ENCODE measurements at places on chromosomes 5 and 9.

- H3K27me3 ChIP-seq, result peaks cover 6% of the 10 kb centered on the region
- peak overlapping the region; percentile 55 for H3K4me3 ChIP-seq
- H3K27ac ChIP-seq, result no peak overlapping the region
- no peaks in the 10 kb centered on the region for H3K36me3 ChIP-seq
- DNase-seq, result peak; percentile 82
- no peaks in the 10 kb centered on the region for H3K4me1 ChIP-seq
Measured at GRCh38 chr5:140157032-140157781, 17.8 kb upstream of the CYSTM1 start.

GRCh38 chr9:83588256-83588655 is 34.7 kb upstream of the IDNK start:
- H3K36me3 ChIP-seq, result no peaks in the 10 kb centered on the region
- H3K27me3 ChIP-seq, result no peaks in the 10 kb centered on the region
- H3K4me1 ChIP-seq, result no peaks in the 10 kb centered on the region

GRCh38 chr5:170249355-170249754 is 16.6 kb downstream of the C5orf58 start:
- peaks cover 23% of the 10 kb centered on the region for H3K27me3 ChIP-seq
- no peak for DNase-seq
- no peak overlapping the region for H3K4me3 ChIP-seq
- no peak overlapping the region for H3K27ac ChIP-seq
- H3K4me1 ChIP-seq, result no peaks in the 10 kb centered on the region

DNA sequence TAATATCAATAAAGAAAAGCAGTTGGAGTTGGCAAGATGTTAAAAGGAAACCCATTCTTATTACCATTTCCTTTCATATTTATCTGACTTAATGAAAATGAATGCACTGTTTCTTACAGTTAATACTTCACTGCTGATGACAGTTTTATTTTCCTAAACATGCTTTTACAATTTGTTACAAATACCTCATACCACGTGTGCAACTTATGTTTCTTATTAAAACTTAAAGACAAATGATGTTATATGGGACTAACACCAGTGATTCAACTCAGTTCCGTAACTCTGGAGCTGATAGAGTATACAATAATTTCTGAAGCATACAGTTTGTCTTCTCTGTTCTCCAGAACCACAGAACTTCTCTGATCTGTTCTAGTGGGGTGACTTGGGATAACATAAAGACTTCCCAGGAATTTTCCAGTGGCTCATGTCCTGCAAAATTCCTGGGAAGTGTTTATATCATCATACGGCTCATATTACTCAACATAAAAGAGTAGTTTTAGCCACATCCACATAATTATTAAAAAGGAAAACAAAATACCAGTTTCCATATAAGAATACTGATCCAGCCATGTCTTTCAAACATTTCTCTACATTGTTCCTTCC is 1259.0 kb upstream of the C9orf72 start:
- H3K4me3 ChIP-seq, result no peak overlapping the region
- no peaks in the 10 kb centered on the region for H3K4me1 ChIP-seq
- DNase-seq, result no peak
- H3K27me3 ChIP-seq, result no peaks in the 10 kb centered on the region

- DNase-seq, result no peak
- H3K27me3 ChIP-seq, result peaks cover 7% of the 10 kb centered on the region
- H3K27ac ChIP-seq, result no peak overlapping the region
- no peak overlapping the region for H3K4me3 ChIP-seq
Measured at GRCh38 chr9:71589612-71590011, 178.7 kb downstream of the CEMIP2 start.

GRCh38 chr9:34370970-34371880 is 5.5 kb downstream of the MYORG start:
- H3K4me1 ChIP-seq, result peaks cover 11% of the 10 kb centered on the region
- H3K27ac ChIP-seq, result no peak overlapping the region
- H3K27me3 ChIP-seq, result no peaks in the 10 kb centered on the region
- no peak for DNase-seq
- no peaks in the 10 kb centered on the region for H3K36me3 ChIP-seq
- H3K4me3 ChIP-seq, result no peak overlapping the region

- H3K4me1 ChIP-seq, result no peaks in the 10 kb centered on the region
- no peak overlapping the region for H3K4me3 ChIP-seq
- 0 out of 2 replicates have a peak, but pooled peaks cover 3% of the 10 kb centered on the region for H3K27me3 ChIP-seq
- no peak for DNase-seq
- no peaks in the 10 kb centered on the region for H3K36me3 ChIP-seq
- H3K27ac ChIP-seq, result no peak overlapping the region
Measured at GRCh38 chr5:154466147-154466546, 11.9 kb downstream of the HAND1 start.

GRCh38 chr9:129181246-129181645 is 3.2 kb upstream of the IER5L start:
- no peak overlapping the region for H3K27ac ChIP-seq
- peak; percentile 62 for DNase-seq
- peaks cover 13% of the 10 kb centered on the region for H3K4me1 ChIP-seq
- H3K27me3 ChIP-seq, result no peaks in the 10 kb centered on the region
- no peak overlapping the region for H3K4me3 ChIP-seq

DNA sequence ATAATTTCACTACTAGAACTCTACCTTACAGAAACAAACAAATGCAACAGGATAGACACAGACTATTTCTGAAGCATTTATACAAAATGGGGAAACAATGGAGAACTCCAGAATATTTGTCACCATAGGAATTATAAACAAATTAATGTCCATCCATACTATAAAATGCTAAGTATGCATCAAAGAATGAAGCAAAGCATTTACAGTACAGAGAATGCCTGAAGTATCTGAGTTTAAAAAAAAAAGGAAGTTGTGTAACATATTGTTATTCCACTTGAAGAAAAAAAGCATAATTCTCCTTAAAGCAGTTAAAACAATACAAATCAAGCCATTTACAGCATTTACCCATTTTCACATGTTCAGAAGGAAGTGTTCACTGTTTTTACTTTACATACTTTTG is 53.0 kb downstream of the DROSHA start:
- H3K4me1 ChIP-seq, result no peaks in the 10 kb centered on the region
- no peak for DNase-seq
- peaks cover 51% of the 10 kb centered on the region for H3K36me3 ChIP-seq
- no peaks in the 10 kb centered on the region for H3K27me3 ChIP-seq

DNA sequence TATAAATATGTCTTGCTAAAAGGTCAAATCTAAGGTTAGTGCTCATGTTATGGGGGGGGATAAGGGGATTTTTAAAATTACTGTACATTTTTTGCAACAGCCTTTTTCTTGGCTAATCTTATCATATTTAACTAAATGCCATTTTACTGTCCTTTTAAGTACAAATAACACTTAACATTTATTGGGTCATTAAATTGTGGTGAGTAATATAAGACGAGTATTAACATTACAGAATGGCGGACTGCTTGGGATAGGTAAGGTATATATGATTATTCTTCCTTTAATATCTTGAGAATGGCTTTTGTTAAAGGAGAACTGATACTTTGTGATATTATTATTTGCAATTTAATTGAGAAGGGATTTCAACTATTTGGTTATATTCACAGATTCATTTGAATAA is 33.2 kb downstream of the GPR151 start:
- H3K4me1 ChIP-seq, result no peaks in the 10 kb centered on the region
- H3K27ac ChIP-seq, result no peak overlapping the region
- DNase-seq, result no peak
- H3K27me3 ChIP-seq, result no peaks in the 10 kb centered on the region

DNA sequence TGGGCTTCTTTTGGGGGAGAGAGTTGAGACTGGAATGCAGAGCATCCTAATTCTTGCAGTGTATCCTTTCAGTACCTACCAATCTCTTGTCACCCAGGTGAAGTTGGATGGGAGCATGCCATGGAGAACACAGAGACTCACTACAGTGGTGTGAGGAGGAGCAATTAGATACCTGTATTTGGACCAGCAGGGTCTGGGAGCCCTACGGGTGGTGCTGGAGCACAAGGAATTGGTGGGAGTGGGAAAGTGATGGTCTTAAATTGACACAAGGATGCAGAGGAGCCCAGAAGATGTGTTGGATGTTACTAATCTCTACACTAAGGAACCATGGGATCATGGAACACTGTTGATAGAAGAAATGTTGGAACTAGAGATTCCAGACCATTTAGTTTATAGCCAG is 212.7 kb downstream of the CHSY3 start:
- no peaks in the 10 kb centered on the region for H3K4me1 ChIP-seq
- no peaks in the 10 kb centered on the region for H3K36me3 ChIP-seq
- no peak overlapping the region for H3K4me3 ChIP-seq
- no peak overlapping the region for H3K27ac ChIP-seq
- no peaks in the 10 kb centered on the region for H3K27me3 ChIP-seq

DNA sequence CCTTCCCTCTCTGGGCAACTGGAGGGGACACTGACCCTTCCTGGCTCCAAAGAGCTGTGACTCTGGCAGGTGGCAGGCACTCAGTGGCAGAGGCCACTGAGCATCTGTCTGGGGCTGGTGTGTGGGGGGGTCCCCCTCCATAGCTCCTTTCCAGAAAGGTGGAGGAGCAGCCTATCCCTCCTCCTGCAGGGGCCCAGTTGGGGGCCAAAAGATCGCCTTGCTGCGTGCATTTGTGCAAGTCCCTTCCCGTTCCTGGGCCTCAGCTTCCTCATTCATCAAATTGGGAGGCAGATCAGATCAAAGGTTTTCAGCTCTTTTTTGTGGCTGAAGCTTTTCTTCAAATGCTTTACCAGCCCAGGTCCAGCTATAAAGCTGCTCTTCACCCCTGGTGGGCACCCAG is 77.7 kb downstream of the NTNG2 start:
- no peaks in the 10 kb centered on the region for H3K36me3 ChIP-seq
- H3K4me3 ChIP-seq, result no peak overlapping the region
- DNase-seq, result no peak
- H3K27ac ChIP-seq, result no peak overlapping the region
- H3K27me3 ChIP-seq, result peaks cover 42% of the 10 kb centered on the region

GRCh38 chr9:36164989-36165388 is 4.2 kb upstream of the CCIN start:
- no peaks in the 10 kb centered on the region for H3K36me3 ChIP-seq
- no peaks in the 10 kb centered on the region for H3K27me3 ChIP-seq
- no peak overlapping the region for H3K27ac ChIP-seq
- H3K4me1 ChIP-seq, result peaks cover 34% of the 10 kb centered on the region

DNA sequence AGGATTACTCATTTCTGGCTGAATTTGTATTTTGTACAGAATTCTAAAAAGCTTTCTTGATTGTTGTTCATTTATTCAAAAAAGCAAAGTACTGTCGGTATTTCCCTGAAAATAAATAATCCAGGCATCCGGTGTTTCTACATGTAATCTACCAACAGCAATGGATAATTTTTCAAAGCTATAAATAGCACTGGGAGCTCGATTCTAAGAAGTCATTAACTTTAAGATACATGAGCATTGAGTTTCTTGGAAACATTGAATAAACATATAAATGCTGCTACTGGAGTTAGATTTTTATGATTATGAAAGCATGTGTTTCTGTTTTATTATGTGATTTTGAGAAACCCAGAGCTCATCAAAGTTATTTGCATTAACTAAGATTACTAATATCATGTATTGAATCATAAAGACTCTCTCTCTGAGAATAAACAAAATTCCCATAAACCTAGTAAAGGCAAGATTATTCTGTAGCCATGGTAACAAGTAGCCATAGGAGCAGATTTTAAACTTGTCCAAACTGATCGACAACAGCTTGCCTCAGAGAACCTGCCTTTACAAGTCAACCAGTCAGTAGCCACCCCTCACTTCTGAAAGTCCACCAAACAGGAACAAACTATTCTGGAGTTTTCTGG is 197.0 kb downstream of the DRD1 start:
- DNase-seq, result no peak
- H3K27ac ChIP-seq, result peak overlapping the region; percentile 17
- H3K27me3 ChIP-seq, result no peaks in the 10 kb centered on the region
- no peak overlapping the region for H3K4me3 ChIP-seq
- H3K4me1 ChIP-seq, result peaks cover 38% of the 10 kb centered on the region
- H3K36me3 ChIP-seq, result no peaks in the 10 kb centered on the region

DNA sequence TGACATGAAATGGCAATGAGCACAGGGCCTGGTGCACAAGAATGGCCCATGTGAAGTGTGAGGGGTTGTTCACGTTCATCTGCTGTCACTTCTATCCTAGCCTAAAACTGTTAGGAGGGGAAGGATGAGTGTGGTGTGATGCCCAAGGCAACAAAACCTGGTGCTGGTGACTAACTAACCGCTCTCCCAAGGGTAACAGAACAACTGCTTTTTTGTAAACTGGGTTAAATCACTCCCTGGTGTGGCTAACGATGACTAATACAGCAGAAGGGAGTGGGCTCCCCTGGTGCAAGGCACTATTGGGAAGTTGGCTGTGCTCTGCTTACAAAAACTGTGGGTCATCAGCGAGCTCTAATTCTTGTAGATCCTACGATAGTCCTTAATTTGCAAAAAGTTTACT is 103.2 kb upstream of the VCAN start:
- H3K27me3 ChIP-seq, result no peaks in the 10 kb centered on the region
- peak; percentile 81 for DNase-seq
- H3K36me3 ChIP-seq, result no peaks in the 10 kb centered on the region
- H3K27ac ChIP-seq, result no peak overlapping the region

GRCh38 chr9:131603199-131603598 is 57.9 kb downstream of the PRRT1B start:
- peaks cover 7% of the 10 kb centered on the region for H3K4me1 ChIP-seq
- no peak overlapping the region for H3K27ac ChIP-seq
- no peak overlapping the region for H3K4me3 ChIP-seq
- DNase-seq, result no peak

DNA sequence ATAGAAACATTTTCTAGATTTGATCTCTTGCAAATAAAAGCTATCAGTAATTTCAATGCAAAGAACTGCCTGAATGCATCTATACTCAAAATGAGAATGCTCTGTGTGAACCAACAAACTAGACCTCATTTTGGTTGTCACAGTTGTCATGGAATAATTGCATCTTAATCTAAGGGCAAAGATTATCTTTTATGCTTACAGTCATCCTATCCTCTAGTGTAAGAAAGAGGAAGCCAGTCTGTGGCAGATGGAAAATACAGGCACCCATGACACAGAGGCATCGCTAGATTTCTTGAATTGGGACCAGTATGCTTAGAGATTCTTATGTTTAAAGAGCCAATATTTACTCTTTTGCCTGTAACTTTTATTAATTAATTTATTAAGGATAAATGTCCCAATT is 95.0 kb downstream of the MACIR start:
- no peak for DNase-seq
- no peaks in the 10 kb centered on the region for H3K36me3 ChIP-seq
- no peaks in the 10 kb centered on the region for H3K27me3 ChIP-seq
- no peak overlapping the region for H3K27ac ChIP-seq
- peaks cover 34% of the 10 kb centered on the region for H3K4me1 ChIP-seq

GRCh38 chr9:35811381-35812024 is 559 bp downstream of the SPAG8 start:
- peak overlapping the region; percentile 51 for H3K4me3 ChIP-seq
- H3K36me3 ChIP-seq, result no peaks in the 10 kb centered on the region
- peaks cover 12% of the 10 kb centered on the region for H3K4me1 ChIP-seq
- no peaks in the 10 kb centered on the region for H3K27me3 ChIP-seq

GRCh38 chr9:115495052-115495635 is 377.2 kb upstream of the TNC start:
- H3K4me3 ChIP-seq, result no peak overlapping the region
- DNase-seq, result no peak
- no peaks in the 10 kb centered on the region for H3K27me3 ChIP-seq
- H3K27ac ChIP-seq, result no peak overlapping the region

DNA sequence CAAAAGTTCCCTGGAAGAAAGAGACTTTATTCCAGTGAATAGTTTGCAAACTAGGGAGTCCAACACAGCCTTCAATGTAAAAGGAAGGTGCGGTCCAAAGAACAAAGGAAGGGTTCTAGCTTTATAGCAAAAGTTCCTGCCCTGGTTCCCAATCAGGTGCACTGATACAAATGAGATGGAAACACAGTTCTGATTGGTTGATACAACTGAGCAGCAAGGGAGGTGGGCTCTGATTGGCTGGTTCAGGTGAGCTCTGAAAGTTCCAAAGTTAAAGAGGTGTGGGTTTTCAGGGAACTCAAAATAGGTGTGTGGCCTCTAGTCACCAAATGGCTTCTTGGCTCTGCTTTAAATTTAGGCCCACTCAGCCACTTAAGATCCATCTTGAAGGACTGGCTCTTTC is 43.1 kb downstream of the P4HA2 start:
- H3K27ac ChIP-seq, result no peak overlapping the region
- H3K36me3 ChIP-seq, result 0 out of 2 replicates have a peak, but pooled peaks cover 1% of the 10 kb centered on the region
- H3K27me3 ChIP-seq, result no peaks in the 10 kb centered on the region
- peaks cover 8% of the 10 kb centered on the region for H3K4me1 ChIP-seq
